ENCODE measurements at places on chromosomes 7 and 10.
A peak's percentile ranks its signal among the peaks of the same experiment; 100 is the strongest.

- DNase-seq = no peak
Measured at GRCh38 chr10:84265418-84265817, 20.6 kb downstream of the RGR start.

DNA sequence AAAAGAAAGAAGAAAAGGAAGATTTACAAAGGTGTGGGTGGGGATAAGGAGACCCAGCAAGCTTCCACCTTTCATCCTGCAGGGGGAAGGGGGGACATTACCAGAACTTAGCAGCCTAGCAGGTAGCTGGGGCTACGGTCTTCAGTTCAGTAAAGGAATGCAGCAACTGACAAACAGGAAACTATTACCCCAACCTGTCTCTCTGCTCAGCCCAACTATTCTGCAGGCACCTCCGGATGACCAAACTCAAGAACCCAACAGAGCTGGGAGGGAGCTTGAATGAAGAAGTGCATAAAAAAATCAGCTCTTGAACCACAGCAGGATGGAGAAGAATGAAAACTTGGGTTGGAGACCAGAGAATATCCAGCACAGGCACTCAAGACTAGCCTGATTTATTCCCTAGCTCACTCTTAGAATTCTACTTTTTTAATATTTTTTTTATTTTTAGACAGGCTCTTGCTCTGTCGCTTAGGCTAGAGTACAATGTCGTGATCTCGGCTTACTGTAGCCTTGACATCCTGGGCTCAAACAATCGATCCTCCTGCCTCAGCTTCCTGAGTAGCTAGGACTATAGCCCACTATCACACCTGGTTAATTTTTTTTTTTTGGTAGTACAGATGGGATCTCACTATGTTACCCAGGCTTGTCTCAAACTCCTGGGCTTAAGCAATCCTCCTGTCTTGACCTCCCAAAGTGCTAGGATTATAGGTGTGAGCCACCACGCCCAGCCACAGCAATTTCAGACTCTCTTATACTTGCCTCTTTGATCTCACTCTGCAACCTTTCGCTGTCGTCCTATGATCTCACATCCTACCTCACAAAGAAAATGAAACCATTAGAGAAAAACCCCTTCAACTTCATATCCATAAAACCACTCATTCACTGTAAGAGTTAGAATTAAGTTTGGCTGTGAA lies 18.5 kb upstream of the C10orf67 start:
- DNase-seq = no peak

DNA sequence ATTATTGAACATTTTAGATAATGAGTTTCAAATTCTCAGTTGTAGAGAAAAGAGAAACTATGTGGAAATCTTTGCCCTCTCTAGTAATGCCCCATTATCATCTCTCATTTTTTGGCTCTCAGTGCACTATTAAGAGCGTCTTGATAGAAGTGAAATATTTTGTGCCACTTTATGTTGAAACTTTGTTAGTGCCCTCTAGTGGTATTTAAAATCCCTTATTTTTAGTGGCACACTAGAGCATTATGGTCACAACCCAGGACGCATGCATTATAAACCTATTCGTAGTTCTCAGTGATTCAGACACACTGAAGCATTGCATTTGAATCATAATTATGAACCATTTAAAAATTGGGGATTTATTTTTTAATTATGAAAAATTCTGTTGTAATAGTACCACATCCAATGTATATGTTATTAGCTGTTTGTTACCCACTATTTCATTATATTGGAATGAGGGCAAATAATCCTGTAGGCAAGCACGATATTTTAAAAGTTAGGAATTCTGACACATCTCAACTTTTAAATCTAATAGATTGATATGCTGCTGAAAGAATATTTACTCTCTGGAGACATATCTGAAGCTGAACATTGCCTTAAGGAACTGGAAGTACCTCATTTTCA lies 21.9 kb downstream of the PDCD4 start:
- DNase-seq = peak; percentile 49

- no peak for DNase-seq
Measured at GRCh38 chr7:144379776-144380384, 23.6 kb downstream of the NOBOX start.

DNA sequence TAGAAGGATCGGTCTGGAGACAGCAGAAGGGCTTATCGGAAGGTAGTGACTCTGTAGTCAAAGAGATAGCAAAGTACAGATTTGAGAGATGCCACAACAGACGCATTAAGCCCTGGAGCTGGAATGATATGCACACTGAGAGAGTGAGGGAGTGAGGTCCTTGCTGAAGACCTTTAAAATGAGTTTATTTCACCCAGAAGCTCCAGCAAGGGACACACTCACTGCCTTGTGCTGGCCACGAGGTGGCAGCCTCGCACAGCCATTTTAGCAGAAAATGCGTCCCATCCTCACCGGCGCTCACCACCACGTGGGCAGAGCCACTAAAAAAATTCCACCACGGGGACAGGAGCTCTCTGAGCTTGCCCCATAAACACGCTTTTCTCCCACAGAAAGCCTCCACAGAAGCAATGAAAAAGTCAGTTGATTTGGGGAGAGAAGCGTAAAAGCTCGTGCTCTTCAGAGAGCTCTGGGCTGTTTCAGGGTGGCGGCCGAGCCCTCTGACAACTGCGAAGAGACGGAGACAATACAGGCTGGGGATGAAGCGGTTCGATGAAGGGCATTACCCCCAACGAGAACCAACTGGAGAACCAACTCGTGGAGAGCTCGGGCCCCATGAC lies 163.0 kb upstream of the KLF14 start:
- peak; percentile 43 for DNase-seq

DNA sequence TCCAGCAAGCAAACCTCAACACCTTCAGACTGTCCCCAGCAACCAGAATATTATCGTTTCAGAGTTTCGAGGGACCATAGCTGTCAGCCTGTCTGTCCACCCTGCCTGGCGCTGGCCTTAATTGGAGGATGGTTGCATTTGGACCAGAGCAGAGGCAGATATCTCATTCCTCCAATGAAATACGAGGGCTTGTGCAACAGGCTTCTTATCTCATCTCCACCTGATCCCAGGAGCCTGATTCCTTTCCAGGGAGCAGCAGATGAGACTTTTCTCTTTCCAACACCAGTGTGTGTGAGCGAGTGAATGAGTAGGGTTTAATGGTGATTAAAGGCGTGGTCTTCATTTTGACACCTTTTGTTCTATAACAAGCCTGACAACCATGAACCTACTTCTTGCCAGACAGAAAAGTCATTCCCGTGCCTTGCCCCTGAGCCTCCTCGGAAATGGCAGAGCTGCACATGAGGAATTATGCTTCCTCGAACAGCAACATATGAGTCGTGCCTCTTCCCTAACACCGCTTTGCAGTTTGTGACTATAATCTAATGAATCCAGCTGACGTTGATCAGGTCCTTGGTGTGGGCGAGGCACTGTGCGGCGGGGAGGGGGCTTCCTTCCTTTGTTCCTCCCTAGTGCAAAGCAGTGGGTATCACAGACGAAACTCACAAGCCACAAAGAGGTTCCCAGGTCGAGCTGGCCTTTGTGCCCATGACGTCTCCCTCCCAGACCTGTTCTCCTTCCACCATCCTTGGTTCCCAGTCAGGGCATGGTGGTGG lies 147.4 kb downstream of the CUX1 start:
- no peak for DNase-seq

GRCh38 chr7:117163101-117163500 lies 159.8 kb downstream of the WNT2 start:
- no peak for DNase-seq

DNA sequence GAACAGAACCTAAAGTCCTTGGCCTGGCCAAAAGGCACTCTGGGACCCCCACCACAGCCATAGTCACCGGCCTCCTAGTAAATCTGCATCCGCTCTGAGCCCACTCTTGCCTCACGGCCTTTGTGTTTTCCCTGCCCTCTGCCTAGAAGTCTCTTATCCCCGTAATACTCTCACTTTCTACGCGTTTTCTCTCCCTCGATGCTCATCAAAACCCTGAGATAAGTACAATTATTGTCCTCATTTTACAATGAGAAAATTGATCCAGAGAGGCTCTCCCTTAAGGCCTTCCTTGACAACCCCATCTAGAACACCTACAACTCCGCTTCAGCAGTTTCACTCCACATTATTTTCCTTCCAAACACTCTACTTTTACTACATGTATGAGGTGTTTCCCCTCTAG lies 1.5 kb upstream of the SFXN4 start:
- no peak for DNase-seq

- DNase-seq = no peak
Measured at GRCh38 chr7:131322061-131322460, 5.6 kb upstream of the MKLN1 start.

DNA sequence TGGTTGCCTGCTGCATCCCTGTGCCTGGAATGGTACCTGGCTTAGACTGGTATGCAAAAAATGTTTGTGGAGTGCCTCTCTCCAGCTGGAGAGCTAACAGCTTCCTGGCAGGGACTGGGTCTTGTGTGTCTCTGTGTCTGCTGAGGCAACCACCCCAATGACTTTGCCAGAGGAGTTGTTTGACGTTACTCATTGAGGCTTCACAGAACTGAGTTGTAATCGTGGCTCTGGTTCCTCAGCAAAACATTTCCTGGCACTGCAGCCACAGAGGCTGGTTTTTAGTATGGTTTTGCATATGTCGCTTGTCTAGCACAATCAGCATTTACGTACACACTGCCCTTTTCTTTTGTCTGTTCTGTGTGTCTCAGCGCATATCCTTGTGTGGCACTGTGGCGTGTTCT lies 7.5 kb downstream of the ZNF282 start:
- DNase-seq = no peak

DNA sequence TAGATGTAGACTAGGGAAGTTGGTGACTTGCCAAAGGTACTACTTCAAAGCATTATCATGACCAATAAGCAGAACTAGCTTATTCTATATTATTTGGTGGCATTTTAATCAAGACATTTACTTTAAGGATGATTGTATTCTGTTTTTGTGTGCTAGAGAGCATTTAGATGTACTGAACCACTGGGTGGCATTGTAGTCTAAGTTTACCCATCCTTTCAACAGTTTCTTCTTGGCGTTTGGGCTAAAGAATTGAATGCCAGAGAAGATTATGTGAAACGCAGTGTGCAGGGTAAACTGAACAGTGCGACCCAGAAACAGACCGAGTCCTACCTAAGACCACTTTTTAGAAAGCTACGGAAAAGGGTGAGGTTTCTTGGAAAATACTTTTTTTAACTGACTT lies 26.8 kb downstream of the PRPF18 start:
- DNase-seq = no peak

DNA sequence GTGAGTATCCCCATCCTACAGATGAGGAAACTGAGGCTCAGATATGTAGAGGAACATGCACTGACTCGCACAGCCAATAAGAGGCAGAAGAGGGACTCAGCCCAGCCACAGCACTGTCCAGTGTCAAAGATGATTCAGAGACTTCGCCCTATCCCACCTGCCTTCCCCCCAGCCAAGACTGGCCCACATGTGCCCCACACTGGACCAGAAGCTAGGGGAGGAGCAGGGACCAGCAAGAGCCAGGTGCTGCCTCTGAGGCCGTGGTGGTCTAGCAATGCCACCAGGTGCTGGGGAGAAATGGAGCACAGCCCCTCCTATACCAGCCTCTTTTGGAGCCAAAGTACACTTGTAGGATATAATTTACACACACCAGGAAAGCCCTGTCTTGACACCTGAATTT lies 22.3 kb downstream of the GRID1 start:
- DNase-seq = no peak

- no peak for DNase-seq
Measured at GRCh38 chr10:33492701-33493345, 158.4 kb upstream of the NRP1 start.

GRCh38 chr10:95447685-95448084 lies 113.5 kb downstream of the SORBS1 start:
- no peak for DNase-seq

DNA sequence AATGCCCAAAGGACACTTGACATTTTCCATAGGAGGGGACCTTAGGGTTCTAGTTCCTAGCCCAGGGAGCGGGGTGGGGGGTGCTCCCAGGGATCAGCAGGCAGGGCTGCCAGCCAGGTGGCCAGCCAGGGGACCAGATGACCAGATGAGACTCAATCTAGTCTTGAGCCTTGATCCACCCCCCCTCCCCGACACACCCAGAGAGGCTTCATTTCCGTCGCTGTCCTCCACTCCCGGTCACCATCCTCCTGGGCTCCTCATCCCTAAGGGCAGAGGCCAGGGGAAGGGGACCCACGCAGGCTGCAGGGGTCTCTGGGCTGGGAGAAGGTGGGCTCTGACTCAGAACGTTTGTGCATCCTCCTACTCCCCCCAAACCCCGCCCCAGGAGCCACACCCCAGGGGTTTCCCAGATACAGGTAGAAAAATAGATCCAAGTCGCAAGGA lies 1.0 kb downstream of the STX1A start:
- DNase-seq = no peak

DNA sequence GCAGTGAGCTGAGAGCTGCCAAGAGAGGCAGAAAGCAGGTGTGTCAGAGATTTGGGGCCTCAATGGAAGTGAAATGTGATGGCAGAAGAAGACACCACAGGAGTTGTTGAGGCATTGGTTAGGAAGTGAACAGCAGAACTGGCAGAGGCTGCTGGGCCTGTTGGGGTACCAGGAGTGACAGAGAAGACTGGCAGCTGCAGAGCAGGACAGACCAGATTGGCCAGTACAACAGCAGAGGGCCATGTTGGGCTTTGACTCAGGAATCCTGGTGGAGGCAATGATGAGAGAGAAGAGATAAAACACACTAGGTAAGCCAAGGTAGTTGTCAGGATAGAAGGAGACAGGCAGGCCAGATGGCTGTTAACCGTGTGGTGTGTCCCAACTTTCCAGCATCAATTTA lies 19.9 kb upstream of the HERPUD2 start:
- DNase-seq = no peak

DNA sequence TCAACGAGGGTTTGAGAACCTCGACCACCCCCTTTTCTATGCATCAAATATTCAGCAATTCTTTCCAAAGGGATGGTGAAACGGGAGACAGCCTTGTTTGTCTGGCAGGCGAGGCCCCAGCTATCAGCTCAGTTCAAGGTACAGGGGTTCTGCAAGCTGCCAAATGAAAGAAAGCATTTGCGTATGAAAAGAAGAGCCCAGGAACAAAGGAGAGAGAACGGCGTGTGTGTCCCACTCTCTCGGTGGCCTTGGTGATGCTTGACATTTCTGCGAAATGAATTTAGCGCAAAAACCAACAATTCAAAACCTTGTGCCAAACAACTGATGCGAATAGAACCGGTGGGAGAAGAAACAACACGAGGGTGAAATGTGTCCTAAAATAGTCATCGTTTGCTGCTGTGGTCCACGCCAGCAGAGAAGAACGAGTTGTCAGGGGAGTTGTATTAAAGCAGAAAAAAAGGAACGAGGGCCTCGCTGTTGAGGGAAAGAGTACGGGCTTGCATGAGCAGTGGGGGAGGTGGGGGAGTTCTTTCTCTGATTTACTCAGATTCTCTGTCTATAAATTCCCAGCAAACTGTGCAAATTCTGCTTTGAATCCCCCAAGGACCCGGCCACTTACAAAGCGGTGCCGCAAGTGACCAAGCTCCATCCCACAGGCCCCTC lies 97.7 kb downstream of the TMEM130 start:
- DNase-seq = no peak

Measured in RPMI8226 (cell line).